ENCODE measurements at places on chromosomes 13 and 19.

- DNase-seq: no peak
Observed at GRCh38 chr13:27745301-27745700, 47.0 kb upstream of the GSX1 start.

DNA sequence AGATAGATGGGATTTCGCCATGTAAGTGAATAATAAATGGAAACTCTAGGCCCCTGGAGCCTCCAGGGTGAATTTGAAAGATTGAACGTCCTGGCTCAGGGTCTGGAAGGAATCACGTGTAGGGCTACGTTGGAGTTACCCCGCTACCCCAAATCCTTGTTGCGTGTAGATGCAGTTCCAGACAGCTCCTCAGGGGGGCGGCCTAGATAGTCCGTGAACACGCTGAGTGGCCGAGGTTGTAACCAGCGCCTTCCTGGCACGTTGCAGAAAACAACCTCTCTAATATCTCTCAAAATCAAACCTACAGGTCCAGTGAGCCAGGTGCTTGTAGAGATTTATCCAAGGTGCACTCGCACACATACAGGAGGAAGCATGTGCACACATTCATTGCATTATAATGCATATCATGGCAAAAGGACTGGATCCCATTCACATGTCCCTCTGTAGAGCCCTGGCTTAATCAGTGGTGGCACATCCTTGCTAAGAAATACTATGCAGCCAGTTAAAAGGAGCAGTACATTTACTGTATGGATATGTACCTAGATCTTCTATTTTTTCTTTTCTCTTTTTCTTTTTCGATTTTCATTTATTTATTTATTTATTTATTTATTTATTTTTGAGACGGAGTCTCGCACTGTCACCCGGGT, 2.5 kb upstream of the KEAP1 start:
- DNase-seq: peak; percentile 88

- DNase-seq: no peak
Observed at GRCh38 chr13:104301171-104301975, 1235.2 kb upstream of the SLC10A2 start.

DNA sequence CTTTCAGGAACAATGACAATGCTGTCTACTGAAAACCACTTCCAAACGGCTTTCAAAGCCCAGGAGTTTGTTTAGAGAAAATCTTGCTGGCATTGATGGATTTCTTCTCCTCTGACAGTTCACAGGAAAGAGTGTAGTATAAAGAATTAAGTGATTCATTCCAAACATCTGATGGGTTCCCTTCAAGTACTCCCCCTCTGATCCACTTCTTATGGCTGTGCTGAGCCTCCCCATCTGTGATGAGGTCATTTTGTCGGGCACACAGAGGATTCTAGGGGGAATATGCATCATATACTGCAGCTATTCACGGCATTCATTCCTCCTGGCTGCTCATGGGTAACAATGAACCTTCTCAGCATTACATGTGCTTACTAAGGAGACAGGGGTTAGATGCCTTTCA, 107.9 kb downstream of the RGCC start:
- no peak for DNase-seq

GRCh38 chr13:32639502-32640105, 53.4 kb downstream of the PDS5B start:
- DNase-seq: no peak

- no peak for DNase-seq
Observed at GRCh38 chr13:103876571-103876970, 810.4 kb upstream of the SLC10A2 start.

- DNase-seq: no peak
Observed at GRCh38 chr19:907183-907853, 5.7 kb downstream of the R3HDM4 start.

DNA sequence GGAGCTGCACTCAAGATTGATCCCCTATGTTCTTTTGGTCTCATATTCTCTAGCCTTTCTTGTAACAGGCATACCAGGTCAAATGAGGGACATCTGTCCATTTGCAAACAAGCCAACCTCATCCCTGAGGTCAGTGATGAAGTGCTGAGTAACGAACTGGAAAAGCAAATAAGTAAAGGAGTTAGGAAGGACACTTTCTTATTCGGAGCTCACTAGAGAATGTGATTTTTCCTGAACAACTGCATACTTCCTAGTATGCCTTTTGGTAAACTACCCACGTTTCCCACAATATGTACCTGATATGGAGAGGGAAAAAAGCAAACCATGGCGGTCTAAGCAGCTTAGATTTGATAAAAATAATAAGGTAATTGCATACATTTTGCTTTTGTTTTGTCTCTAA, 91.0 kb upstream of the MYCBP2 start:
- DNase-seq: no peak

DNA sequence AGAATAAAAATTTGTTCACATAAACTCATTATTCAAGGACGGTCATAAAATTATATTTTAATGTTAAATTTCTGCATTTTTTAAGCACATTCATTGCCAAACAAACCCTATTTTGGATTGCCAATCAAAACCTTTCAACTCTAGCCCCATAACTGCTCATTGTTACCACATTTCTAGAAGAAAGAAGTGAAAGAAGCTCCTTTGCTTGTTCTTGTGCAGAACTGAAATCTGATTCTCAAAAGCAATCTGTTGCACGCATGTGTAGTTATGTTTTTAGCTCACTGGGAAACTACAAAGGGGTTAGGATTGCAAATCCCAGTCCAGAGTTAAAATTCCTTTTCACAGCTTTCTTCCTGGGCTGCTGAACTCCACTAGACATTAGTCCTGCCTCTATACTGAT, 109.5 kb upstream of the MIR17HG start:
- DNase-seq: no peak

GRCh38 chr19:7645163-7645562, 8.3 kb downstream of the STXBP2 start:
- DNase-seq: no peak

DNA sequence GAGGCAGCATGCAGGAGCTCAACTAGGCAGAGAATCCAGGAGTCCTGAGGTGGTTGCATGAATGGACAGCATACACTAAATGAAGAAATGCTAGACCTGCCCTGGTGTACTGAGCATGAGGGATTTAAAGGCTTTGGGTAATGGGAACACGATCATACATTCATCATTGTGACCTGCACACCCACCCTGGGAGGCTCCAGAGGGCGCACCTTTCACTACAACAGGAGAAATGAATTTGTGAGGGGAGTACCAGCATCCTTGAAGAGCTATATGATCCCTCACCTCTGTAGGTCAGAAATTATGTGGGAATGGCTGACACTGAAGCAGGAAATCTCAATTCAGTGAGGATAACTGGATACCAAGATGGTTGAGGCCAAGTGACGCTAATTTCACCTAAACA, 8.9 kb downstream of the KLK2 start:
- DNase-seq: no peak

DNA sequence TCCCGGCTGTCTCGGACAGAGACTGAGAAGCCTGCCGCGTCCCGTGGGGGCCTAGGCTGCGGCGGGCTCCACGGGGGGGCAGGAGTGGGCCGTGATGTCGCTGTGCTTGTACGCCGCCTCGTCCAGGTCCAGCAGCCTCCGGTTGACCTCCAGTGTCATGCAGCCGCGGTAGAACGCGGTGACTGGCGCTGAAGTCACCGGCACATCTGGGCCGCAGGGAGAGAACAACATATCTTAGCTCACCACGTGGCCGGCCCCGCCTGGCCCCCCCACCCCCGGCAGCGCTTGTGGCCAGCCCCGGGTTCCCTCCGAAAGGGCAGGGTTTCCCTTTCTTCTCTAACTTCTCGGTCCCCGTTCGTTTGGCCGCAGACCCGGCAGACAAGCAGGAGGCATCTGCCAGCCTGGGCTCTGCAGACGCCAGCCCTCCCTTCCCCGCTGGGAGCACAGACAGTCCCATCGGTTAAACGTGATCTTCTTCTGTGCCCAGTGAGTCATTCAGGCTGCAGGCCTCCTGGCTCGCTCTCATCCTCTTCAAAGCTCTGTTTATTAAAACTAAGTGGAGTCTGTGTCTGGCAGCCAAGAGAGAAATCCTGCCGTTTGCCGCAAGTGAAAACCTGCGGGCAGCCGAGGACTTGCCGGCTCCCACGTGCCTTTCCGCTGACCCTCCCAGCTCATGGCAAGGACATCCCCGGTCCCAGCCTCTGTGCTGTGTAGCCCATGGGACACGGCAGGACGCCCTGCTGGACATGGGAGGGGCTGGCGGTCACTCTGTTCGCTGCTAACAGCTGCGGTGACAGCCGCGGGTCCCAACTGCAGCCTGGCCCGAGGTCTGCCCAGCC, 42.8 kb downstream of the GAS6 start:
- peak; percentile 95 for DNase-seq

DNA sequence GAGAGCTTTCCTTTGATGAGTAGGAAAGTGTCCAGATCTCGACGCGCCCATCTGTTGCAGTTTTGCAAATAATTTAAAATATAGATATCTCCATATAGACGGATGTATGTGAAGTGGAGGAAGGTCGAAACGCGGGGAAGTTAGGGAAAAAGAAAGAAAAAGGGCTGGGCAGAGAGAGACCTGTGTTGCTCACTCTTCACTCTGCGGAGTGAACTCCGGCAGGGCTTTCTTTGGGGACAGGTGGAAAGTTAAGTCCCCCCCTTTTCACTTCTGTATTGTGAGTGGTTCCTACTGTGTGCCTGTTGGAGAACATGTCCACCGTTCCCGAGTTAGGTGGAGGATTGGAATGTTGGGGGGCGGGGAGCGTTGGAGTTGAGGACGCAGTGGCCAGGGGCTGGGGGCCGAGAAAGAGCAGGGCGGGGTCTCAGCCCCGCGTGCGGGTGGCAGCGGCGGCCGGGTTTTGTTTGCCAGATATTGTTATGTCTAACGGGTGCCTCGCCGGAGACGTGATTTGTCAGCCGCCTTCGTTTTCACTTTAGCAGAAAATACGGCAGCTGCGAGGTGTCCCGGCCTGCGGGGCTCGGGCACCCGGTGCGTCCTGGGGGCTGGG, 145.1 kb upstream of the ZNF536 start:
- no peak for DNase-seq

GRCh38 chr19:1170938-1171754, 2.9 kb downstream of the SBNO2 start:
- no peak for DNase-seq

DNA sequence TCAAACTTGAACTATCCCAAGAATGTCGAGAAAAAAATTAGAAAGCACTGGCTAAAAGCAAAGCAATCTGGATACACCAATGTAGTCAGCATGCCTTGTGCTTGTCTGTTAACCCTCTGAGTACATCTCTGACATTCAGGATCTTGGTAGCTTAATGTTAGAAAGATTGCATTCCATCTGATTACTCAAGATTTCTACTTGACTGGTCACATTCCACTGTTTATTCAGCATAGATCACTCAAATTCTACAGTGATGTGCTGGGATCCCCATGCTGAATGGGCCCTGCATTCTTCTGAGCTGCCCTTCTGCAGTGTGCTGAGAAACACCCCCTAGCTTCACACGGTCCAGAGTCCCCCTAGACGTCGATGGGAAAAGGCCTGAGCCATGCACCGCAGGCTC, 295.4 kb upstream of the MAB21L1 start:
- DNase-seq: no peak

GRCh38 chr19:55325172-55325571, at the start of gene TMEM150B:
Gene TMEM150B (minus strand): TSS chr19:55325341. CDS start chr19:55321036, 4,305 bp downstream.
- no peak for DNase-seq

DNA sequence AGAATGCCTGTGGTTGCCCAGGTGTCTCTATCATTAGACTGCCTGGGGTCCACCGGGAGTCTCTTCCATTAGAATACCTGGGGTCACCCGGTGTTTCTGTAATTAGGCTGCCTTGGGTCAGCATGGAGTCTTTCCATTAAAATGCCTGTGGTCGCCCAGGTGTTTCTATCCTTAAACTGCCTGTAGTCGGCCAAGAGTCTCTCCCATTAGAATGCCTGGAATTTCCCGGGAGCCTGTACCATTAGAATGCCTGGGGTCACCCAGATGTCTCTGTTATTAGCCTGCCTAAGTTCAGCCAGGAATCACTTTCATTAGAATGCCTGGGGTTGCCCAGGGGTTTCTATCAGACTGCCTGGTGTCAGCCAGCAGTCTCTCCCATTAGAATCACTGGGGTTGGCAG, 1492.8 kb downstream of the UQCRFS1 start:
- DNase-seq: no peak

DNA sequence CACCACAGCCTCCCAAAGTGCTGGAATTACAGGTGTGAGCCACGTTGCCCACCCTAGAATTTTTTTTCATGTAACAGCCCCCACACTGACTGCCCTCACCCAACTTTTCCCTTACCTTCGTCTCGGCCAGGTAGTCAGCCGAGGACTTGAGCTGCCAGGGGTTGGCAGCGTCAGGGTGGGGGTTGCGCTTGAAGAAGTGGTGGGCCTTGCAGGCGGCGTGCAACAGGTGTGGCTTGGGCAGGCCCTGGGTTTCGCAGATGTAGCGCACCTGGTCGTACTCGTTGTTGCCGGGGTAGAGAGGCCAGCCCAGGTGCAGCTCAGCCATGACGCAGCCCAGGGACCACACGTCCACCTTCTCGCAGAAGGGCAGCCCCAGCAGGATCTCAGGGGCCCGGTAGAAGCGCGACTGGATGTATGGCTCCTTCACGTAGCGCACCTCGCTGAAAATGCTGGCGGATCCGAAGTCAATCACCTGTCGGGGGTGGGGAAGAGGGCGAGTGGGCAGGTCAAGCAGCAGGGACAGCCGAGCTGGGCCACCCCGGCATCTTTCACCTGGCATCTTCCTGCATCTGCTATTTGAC, 6.2 kb downstream of the HIPK4 start:
- no peak for DNase-seq

DNA sequence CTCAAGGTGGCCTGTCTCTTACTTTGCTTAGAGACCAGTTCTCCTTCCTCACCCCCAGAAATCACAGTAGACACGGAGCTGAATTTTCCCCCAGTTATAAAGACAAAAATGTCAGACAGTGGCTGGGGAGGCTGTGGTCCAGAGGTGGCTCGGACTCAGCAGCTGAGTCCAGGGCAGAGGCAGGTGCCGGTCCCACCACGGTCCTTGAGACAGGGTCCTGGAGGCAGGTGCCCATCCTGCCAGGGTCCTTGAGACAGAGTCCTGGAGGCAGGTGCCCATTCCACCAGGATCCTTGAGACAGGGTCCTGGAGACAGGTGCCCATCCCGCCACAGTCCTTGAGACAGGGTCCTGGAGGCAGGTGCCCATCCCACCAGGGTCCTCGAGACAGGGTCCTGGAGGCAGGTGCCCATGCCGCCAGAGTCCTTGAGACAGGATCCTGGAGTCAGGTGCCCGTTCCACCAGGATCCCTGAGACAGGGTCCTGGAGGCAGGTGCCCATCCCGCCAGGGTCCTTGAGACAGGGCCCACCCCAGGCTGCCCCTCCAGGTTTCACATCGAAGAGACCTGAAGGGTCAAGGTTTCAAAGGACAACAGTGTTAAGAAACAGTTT, 23.1 kb downstream of the PEPD start:
- DNase-seq: no peak

DNA sequence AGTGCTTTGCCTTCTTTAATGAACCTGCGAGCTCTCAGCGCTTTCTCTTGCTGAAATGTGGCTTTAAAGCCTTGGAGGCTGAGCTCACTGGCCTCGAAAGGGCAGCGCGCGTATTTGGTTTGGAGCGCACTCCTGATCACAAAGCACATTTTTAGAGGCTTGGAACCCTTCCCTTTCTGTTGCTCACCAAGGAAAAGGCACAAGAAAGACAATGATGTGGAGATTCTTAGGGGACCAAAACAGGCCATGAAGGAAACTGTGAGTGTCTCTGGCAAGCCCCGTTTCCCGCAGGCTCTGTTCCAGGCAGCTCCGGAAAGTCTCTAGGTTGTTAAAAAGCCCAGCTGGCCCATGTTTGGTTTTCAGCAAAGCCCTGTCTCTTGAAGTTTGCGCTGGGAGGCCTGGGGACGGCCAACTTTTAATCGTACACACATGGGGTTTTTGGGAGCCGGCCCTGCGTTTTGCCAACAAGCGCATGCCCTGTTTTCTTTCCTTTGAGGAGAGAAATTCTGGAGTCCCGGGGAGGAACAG, 9.4 kb upstream of the SPC24 start:
- no peak for DNase-seq
